Heart left ventricle (tissue), 16 donors: ENCODE measurements at places on chromosomes 1 and 21. TPM values are rescaled to one million over a fixed set of nuclear protein-coding genes. Genes with fewer than 3 reads are reported as not detected.

ZNF683 gene
- 0.04 TPM for polyA plus RNA-seq

DNA sequence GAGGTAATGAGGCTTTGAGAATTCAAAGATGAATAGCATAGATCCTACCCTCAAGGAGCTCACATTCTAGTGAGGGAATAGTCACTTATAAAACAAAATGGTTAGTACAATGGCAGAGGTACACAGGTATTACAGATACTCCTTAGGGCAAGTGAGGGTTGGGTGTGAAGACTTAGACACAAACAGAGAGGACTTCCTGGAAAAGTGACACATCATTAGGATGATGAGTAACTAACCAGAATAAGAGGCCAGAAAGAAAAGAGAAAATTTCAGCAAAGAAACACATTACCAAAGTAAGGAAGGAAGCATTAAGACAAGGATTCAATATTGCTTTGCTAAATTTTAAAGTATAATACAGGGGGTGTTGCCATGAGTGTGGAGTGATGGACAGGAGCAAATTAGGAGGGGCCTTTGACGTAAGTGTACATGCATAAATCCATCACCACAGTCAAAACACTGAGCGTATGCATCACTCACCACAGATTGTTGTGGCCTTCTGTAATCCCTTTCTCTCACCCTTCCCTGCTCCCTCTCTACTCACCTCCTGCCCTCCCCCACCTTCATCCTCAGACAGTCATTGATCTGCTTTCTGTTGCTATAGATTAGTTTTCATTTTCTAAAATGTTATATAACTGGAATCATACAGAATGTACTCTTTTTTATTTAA, 7.9 kb downstream of the CD53 start:
- no peak for DNase-seq

DNA sequence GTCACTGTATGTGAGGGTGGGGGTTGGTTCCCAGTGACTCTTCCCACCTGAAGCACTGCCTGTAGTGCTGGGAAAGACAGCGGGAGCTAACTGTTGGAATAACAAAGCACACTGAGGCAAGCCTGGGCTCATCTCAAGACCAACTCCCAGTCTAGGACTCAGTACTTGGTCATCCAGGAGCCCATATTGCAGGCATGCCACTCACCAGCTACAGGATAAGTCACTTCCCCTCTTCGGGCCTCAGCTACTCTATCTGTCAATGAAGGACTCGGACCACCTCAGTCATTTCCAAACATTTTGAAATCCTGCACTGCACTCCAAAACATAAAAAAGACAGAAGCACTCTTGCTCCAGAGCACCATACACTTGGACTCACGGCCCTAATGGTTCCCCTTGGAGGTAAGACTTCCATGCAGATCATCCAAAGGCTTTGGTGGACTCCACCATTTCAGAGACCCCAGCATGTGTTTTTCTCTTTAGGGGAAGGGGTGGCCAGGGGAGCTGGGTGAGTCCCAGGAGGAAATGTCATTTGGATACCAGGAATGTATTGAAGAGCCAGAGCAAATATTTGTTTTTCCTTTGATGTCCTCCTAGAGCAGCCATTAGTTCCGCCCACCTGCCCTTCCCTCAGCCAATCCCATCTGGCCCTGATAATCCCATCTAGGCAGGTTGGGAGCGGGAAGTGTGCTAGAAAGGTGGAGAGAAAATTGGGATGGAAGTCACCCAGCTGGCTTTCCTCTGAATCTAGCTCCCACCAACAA, 3.1 kb downstream of the NUAK2 start:
- DNase-seq = no peak

SLC30A7 gene
- polyA plus RNA-seq = 1.6 TPM
